ENCODE measurements at places on chromosomes 3 and 15.

DNA sequence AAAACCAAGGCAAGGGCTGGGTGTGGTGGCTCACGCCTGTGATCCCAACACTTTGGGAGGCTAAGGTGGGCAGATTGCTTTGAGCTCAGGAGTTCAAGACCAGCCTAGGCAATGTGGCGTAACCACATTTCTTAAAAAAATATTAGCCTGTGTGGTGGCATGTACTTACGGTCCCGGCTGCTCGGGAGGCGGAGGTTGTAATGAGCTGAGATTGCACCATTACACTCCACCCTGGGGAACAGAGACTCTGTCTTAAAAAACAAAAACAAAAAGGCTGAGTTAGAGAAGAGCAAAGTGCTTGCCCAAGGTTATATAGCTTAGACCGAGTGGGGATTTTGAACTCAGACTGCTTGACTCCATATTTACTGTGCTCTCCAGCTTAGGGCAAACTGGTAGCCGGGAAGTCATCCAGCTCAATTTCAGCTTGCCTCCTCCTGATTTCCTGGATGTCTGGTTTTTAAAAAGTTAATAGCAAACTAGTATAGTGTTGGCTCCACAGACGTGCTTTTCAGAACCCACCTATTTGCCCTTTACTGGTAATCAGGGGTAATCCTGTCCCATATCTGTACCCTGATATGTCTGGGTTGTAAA lies 138.9 kb downstream of the CACNA1D start:
- DNase-seq: no peak

DNA sequence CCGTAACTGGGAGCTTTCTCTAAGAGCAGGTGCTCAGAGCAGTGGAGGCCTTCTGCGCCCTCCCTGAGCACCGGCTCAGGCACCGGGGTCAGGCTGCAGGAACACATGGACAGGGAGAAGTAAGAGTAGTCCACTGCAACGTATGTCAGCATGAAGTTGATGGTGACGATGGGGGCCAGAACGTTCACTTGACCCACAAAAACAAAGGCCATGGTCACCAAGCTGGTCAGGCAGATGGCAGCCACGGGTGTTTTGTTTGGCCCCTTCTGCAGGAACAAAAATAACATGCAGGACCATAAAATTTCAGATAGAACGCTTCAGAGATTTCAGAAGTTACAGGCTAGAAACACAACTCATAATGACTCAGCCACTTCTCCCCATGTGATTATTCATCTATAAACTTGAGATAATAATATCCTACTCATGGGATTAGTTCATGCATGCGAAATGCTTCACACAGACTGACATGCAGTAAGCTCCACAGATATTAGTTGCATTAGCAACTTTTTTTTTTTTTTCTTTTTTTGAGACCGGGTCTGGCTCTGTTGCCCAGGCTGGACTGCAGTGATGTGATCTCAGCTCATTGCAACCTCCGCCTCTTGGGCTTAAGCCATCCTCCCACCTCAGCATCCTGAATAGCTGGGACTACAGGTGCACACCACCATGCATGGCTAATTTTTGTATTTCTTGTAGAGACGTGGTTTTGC lies 52.2 kb upstream of the HEG1 start:
- DNase-seq: no peak

DNA sequence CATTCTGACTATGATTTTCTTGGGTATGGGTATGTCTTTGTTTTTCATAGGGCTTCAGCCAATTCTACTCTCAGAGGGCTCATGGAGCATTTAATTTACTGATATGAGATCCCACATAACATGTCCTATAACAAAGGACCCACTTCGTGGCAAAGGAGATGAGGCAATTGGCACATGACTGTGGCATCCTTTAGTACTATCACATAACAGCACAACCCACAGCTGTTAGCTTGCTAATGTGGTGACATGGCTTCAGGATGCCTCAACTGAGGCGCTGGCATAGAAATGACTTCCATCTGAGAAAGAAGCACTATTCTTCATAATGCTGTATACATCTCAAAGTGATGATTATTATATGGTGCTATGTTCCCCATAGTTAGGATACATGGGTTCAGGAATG lies 48.1 kb upstream of the RFX7 start:
- no peak for DNase-seq

GRCh38 chr3:47782446-47783308 lies 984 bp upstream of the SMARCC1 start:
- no peak for DNase-seq

- DNase-seq: no peak
Measured at GRCh38 chr15:69744391-69745162, 292.0 kb downstream of the RPLP1 start.

DNA sequence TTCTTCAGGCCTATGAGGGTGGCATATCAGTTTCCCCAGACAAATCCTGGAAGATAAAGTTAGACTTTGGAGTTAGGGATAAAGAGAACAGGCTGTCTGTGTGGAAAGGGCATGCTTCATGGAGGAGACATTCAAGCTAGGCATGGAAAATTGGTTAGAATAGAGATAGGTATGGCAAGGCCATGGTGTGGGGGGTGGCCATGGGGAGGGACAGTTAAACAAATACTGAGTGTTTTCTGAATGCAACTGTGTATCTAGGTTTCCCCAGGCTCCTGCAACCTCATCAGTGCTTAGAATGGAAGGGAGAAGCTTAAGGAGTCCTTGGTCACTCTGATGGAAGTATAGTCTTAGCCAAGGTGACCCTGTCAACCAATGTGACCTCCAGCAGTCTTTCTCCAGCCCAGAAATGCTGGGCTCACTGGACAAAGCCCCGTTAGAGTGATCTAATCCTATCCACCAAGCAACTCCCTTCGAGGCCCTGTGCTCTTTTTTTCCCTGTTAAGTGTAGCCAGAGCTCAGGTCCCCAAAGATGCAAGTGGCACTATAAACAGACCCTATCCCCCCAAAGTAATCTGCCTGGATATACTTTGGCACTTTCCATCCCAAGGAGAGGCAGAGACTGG lies 5.5 kb upstream of the PKM start:
- DNase-seq: no peak

- no peak for DNase-seq
Measured at GRCh38 chr3:89742546-89742945, 635.1 kb downstream of the EPHA3 start.

GRCh38 chr3:67087788-67088187 lies 89.7 kb downstream of the KBTBD8 start:
- DNase-seq: no peak

DNA sequence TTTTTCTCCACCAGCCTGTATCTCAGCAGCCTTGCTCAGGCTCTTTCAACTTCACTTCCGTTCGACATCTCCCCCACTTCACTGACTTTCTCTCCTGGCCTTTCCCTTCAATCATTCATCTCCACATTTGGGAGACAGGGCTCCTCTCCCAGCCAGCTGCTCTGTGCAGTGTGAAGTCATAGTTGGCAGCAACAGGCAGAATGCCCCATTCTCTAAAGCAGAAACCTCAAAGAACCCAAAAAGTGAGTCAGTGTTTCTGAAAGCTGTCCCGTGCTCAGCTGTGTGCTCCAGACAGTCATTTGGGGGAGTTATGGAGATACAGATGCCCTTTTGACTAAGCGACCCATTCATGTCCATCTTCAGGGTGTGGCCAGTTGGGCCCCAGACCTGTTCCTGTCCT lies 54.3 kb downstream of the NTRK3 start:
- DNase-seq: no peak

DNA sequence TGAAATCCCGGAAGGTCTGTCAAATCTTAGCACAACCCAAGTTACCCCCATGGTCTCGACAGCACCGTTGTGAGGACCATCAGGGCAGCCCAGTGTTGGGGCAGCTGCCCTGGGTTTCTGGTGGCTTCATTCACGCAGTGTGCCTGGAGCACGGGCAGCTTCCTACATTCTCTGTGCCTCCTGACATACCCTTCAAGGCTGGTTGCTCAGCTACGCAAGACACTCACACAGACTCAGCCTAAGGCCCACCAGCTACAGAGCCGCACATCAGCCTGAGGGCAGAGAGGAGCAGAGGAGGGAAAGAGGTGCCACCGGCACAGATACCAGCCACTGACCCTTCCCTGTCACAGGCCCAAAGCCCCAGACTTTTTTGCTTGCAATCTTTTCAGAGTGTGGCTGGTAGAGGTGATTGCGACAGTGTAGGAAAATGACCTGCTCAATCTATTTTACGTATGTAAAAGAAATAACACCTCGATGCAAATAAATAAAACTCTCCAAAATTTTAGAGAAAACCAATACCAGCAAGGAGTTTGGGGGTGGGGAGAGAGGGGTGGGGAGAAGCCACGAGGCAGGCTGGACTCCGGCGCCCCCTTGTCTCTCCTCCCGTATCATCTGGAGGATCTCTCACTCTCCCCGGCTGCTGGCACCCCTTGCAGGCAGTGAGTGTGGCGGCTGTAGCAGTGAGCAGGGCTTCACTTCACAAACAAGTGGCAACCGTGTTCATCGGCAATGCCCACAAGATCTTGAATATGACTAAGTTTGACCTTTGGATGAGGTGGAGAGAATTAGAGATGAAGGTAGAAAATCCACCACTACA lies 12.7 kb downstream of the CSPG5 start:
- DNase-seq: no peak

DNA sequence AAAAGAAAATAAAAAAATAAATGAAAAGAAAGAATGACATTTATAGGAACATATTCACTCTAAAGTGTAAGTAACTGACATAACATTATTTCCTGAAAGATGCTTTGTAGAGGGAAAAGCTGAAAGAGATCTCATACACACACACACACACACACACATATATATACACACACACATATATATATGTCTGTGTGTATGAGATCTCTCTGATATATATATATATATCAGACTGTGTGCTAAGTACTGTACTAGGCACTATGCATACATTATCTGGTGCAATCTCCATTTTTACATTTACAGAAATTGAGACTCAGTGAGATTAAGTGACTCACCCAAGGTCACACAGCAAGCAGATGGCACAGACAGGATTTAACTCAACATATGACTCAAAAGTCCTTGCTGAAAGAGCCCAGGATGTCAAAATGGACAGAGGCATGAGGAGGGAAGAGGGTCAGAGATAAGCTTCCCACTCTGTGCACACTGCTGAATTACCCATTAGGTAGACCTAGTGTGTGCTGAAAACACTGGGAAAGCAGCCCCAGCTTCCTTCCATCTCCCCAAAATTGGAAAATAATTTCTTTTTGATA lies 15.0 kb downstream of the BHLHE40 start:
- DNase-seq: no peak

DNA sequence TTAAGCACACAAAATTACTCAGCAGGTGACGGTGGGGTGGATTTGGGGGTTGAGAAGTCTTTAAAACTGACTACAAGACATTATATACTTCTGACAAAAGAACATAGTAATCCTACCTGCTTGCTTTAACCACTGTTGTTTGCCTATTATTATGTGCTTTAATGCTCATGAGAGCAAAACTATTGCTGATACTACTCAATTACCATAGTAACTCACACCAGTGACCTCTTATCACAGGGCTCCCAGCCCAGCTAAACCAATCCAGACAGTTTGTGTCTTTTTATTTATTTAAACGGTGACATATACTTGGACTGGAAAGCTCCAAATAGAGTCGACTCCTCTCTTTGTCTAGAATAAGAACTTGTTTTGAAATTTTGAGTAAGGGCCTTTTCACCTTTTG lies 42.8 kb upstream of the FEZF2 start:
- DNase-seq: no peak

- no peak for DNase-seq
Measured at GRCh38 chr3:189966843-189967242, 153.9 kb downstream of the P3H2 start.

DNA sequence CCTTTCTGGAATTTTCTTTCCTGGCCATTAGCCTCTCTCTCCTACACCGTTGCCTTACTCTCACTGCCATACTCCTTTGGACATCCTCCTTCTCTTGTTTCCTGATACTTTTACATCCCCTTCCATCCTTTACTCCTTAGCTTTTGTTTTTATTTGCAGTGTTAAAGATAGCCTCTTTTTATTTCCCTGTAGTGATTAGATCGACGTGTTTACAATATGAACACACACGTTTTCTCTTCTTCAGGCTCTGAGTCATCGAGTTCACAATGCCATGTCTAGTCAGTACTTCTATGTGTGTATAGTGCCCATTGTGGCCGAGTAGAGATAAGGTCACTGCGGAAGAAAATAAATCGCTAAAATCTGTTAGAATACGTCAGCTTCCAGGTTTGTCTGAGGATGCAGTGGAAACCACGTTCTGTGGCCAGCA lies 208.5 kb downstream of the LPP start:
- DNase-seq: peak; percentile 9

DNA sequence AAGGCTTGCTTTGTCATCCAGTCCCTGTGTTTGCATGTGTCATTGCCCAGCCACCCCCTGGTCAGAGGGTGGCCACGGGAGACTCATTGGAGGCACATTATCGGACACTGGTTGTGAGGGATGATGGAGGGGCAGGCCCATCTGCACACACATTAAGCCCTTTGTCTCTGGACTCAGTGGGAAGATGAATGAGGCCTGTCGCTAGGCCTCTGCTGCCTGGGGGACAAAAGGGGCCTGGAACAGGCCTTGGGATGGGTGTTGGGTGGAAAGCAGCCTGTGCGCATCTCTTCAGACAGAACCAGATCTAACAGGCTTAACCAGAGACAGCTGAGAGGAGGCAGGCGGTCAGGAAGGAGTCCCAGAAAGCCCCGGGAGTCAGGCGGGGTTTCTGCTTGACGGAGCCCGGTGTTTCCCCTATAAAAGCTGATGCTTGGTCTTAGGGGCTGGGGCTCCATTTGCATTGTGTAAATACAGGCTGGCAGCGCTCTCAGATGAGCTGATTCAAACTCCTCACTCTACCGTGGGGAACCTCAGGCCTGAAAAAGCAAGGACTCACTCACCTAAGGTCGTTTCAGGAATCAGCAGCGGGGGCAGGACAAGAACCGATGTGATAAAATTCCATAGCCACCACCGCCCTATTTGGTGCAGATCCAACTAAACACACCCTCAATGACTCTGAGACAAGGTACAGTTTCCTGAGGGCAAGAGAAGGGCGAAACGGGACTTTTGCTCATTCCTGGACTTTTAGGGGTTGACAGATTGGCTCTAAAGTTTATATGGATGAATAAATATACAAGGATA lies 17.1 kb upstream of the SKIC8 start:
- no peak for DNase-seq

- DNase-seq: no peak
Measured at GRCh38 chr3:182258538-182259177, 534.6 kb upstream of the ATP11B start.

- peak; percentile 87 for DNase-seq
Measured at GRCh38 chr3:122679085-122679881, 1.4 kb upstream of the PARP14 start.

GRCh38 chr15:70240082-70240481 lies 142.4 kb upstream of the TLE3 start:
- DNase-seq: no peak

DNA sequence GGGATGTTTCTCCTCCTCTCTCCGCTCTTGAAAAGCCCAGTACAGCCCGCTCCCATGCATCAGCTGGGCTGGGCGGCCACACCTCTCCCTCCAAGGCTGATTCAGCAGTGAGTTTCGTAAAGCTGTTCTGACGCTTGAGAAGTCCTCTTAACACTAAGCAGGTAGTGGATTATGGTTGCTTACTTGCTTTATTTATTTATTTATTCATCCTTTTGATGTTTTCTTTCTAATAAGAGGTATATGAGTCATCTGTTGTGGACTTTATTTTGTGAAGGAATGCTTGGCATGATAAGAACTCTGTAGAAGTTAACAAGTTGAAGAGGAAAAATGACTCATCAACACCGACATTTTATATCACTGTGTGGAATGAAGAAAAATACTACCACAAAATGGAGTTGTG lies 285.0 kb downstream of the SQOR start:
- no peak for DNase-seq

GRCh38 chr3:36379872-36380220 lies 458 bp upstream of the STAC start:
- no peak for DNase-seq

- no peak for DNase-seq
Measured at GRCh38 chr15:69557020-69557706, 104.5 kb downstream of the RPLP1 start.
